ENCODE measurements at places on chromosomes 11 and 22.

DNA sequence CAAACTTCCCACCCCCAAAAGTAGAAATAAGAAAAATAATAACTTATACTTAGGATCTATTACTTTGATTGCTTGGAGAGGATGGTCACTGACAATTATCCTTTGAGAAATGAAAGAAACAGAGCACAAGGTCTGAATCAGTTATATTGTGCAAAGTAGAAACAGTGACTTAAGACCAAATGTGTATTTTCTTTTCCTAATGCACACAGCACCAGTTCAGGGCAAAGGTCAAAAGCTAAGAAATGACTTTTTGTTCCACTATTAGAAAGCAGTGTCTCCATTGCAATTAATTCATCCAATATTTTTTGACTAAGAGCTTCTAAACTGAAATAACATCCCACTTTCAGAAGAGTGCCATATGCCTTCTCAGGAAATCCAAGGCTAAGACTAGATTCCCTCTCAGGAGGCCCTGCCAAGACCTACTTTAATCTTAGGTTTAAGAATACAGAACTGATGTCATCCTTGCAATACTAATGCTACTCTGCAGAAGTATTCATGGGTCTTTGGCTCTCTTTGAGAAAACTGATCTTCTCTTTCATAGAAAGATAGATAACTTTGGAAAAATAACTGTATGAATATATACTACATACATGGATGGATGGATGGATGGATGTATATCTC lies 147.0 kb downstream of the APOL5 start:
- DNase-seq: no peak

GRCh38 chr22:41563051-41563711 lies 2.4 kb downstream of the CSDC2 start:
- no peak for DNase-seq

GRCh38 chr22:44455151-44455962 lies 42.7 kb downstream of the RTL6 start:
- peak; percentile 17 for DNase-seq

- DNase-seq: no peak
Measured at GRCh38 chr22:42697542-42698013, 23.1 kb downstream of the A4GALT start.

DNA sequence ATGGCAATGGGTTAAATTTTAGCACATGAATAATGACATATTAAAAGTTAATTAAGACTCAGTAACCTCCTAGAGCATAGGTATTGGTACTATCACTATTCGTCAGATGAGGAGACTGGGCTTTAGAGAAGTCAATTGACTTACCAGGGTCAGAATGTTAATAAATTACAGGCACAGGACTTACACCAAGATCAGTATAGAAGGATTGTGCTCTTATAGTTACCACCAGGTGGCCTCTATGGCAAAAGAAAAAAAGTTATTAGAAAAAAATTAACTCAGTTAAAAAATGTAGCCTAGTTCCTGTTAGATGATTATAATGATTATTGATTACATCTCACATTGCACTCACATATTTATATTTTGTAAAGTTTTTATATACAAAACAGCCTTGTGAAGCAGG lies 1163.7 kb downstream of the FAM181B start:
- DNase-seq: no peak

DNA sequence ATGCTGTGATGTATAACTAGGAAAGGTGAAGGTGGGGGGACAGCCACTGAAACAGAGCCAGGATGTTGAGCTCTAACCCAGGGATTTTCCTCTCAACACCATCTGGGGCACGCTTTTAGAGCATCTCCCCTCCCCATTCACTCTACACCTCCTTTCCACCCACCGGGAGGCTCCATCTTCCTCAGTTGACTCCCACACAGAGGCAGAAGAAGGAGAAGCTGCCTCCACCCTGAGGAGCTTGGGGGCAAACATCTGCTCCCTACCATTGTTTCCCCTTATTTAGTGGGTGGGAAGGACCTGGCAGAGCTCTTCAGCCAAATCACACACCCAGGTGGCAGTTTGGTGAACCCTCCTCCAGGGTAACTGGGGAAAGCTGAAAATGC lies 50.0 kb upstream of the ADA2 start:
- DNase-seq: no peak

GRCh38 chr11:124875401-124875800 lies 10.2 kb downstream of the ROBO3 start:
- DNase-seq: no peak

DNA sequence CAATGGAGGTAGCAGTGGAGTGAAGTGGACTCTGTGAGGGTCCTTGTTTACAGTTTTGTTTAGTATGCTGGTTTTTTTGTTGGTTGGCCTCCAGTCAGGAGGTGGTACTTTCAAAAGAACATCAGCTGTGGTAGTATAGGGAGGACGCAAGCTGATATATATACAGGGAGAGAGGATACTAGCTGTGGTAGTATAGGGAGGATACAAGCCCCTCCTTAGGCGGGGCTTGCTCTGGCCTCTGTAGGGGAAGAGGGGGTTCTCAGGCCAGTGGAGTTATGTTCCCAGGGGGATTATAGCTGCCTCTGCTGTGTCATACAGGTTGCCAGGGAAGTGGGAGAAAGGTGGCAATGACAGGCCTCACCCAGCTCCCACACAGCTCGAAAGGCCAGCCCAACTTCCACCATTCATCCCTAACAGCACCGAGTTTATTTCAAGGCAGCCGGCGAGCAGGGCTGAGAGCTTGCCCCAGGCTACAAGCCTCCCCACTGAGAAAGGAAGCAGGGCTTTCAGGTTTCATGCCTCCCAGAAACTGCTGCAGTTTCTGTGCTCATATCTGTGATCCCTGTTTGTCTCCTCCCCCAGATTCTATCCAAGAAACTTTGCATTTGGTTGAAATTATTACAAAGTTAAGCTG lies 10.4 kb downstream of the OR52E6 start:
- no peak for DNase-seq

- no peak for DNase-seq
Measured at GRCh38 chr11:17287058-17287457, 10.5 kb downstream of the NUCB2 start.

DNA sequence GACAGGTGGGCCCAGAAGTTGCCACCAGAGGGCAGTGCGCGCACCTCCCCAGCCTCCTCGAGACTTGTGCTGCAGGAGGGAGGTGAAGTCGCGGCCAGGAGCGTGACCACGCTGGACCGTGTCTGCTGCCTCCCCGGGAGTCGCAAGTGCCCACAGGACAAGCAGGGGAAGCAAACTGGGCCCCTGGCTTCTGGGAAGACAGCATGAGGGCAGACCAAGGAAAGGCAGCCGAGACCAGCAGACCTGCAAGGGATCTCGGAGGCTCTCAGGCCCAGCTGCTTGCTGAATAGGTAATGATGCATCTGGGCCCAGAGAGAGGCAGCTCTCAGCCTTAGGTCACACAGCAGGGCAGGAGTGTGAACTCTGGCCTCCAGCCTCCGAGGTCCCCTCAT lies 17.0 kb upstream of the IL2RB start:
- peak; percentile 73 for DNase-seq

GRCh38 chr11:104666624-104667023 lies 231.6 kb downstream of the CASP12 start:
- no peak for DNase-seq

DNA sequence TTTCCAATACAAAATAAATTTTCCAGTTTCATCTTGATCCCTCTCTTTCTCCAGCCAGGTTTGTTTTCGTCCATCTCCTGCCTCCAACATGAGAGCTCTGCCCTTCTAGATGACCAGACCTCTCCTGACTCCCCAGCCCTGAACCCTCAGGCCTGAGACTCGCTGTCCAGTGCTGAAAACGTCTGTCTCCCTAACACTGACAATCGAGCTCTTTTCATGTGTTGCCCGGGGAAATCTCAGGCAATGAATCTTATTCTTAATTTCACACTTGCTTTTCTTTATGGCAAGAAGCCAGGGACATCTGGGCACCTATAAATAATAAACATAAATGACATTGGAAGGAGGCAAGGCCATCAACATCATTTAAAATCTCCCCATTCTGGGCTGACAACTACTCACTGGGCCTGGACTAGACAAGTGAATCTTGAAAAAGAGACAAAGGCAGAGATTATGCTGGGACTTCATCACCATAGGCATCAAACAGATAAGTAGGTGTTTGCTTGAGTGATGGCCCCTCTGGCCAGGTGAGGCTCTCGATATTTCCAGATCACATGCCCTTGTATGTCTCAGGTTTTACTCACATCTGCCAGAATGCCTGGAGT lies 274.5 kb upstream of the B3GAT1 start:
- no peak for DNase-seq

- DNase-seq: no peak
Measured at GRCh38 chr11:115981814-115982471, 477.7 kb upstream of the CADM1 start.

DNA sequence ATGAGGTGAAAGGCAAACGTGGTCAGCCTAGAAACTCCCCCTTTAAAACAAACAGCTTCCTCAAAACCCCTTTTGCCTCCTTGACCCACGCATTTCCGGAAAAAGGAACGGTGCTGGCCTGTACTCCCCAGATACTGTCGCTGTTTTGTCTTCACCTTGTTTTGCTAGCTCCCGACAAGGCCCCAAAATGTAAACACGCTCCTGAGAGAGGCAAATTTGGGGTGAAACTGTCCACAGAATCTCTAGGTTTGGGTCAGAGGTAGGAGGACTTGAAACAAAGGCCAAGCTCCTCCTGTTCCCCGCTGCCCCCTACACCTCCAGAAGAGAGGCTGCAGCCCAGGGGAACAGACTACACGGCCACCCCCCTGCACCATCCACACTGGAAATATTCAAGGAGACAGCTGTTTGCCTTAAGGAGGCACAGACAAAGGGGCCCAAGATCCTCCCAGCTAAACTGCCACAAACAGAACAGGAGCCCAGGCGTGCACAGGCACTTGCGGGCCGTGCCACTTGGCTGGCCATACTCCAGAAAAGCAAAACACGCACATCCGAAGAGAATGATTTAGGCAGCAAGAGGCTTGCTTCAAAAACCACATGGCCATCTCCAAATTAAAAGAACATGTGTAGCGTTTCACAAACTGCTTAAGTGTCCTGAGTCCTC lies 160.5 kb upstream of the GRK3 start:
- no peak for DNase-seq

DNA sequence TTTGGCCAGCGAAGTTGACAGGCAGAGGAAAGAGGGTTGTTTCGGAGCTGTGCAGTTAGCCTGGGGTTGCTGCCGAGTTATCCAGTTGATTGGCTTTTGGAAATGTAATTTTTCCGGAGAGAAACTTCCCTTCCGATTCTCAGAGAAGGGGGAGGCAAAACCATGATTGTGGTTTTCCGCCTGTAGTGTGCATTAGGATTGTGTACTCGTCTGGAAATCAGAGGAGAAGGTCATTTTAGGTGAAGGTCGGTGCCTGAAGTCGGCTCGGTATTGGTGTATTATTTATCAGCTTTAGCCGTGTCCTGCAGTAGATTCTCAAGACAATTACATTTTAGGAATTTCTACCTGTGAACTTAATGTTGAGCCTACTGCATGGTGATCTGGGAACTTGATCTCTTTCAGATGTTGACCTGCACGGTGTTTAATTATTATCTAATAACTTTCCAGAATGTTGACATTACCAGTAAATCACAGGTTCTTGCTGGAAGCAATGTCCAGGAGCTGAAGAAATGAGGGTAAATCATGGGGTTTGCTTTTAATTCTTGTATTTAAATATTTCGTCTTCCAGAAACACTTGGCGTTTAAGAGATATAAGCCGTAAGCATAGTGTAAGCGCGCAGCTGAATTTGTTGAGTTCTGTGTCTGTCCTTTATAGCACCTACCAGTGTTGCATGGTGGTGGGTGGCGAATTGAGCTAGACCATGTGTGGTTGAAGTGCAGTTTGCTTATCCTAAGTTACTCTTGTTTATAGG lies 1.3 kb downstream of the ARHGEF12 start:
- DNase-seq: no peak

Measured in stimulated activated CD8-positive, alpha-beta memory T cell treated with anti-CD3 and anti-CD28 coated beads, Interleukin-4, amount 100 ng/mL, for 4 hours (primary cell).